ENCODE measurements at places on chromosomes 2 and 18. TPM values are rescaled to one million over a fixed set of nuclear protein-coding genes. Genes with fewer than 3 reads are reported as not detected.

DNA sequence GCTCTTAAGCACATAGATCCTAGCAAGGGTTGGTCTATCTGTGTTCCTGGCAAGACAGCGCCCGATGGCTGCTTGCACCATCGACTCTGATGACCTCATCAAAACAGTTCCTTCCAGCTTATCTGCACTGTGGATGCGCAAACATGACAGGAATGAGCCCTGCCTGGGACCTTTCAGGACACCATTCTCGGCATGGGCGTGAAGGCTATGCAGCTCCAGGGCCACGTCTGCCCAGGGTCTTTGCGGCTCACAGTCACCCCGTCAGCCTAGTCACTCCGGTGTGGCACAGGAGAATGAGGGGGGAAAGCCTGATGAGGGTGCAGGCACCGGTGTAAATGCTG, 147.8 kb upstream of the TWIST2 start:
- no peak for ATAC-seq

GRCh38 chr18:80143881-80144280, 34.8 kb downstream of the ADNP2 start:
- ATAC-seq, result no peak

The QPCT gene
- total RNA-seq, result 5.9 TPM

DNA sequence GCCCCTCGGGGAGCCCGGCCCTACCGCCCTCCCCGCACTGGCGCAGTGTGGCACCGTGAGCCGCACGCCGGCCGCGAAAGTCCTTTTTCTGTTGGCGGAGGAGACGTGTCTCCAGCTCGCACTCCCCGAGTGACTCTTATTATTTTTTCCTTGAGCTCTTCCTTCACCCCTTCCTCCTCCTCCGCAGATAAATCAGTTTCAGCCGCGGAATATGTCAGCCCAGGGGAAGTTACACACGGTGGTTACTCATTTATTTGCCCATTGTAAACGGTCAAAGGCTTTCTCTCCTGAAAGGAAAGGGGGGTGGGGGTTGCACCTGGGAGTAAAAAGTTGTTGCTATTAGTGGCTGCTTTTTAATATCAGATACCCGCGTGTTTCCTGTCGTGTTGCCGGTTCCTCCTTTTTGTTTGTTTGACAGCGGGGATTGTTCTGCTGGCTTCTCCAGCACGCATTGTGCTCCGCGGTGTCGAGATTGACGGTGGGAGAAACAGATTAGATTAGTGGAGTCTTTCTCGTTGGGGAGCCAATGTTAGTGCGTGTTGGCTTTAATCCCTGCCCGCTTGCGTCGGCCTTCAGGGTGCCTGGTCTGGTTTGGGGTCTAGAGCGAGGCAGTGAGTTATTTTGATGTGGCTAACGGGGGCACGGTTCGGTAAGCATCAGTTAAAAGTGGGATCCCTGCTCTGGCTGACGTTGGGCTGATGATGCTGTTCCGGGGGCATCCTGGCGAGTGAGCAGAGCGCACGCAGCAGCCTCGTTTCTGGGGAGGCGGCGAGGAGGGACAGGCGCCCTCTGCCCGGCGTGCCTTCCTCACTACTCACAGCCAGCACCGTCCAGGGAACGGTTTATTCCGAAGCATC, 1.6 kb downstream of the CRIM1 start:
- no peak for ATAC-seq

The NABP1 gene
- total RNA-seq, result 32.8 TPM

The SLC8A1 gene
- total RNA-seq, result 1.3 TPM

DNA sequence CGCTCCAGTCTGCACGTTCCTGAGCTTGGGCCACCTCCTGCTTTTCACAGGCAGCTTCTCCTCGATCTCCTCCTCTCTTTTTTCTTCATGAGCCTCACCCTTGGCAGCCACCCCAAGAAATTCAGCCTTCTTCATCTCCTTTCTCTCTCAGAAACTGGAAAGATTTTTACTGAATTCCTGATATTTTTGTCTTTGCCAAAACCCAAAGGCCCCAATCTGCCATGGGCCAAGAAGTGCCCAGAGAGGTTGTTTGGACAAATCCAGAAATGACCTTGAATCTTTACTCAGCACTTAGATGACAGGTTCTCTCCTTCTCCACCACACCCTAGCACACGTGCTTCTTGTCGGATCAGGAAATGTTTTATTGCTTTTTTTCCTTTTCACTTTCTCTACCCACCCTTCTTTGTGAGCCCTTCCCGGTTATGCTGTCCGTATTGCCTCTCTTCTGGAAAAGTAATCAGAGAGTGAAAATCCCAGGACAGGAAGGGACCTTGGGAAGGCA, 134.5 kb upstream of the TNP1 start:
- no peak for ATAC-seq

The LIMS3 gene
- not detected for total RNA-seq

- no peak for ATAC-seq
Measured at GRCh38 chr2:239141021-239141760, 259.6 kb downstream of the HDAC4 start.

The GCC2 gene
- 11.0 TPM for total RNA-seq

All from esophagus mucosa (tissue), 1 donor.